ENCODE measurements at places on chromosomes 5 and 9.

DNA sequence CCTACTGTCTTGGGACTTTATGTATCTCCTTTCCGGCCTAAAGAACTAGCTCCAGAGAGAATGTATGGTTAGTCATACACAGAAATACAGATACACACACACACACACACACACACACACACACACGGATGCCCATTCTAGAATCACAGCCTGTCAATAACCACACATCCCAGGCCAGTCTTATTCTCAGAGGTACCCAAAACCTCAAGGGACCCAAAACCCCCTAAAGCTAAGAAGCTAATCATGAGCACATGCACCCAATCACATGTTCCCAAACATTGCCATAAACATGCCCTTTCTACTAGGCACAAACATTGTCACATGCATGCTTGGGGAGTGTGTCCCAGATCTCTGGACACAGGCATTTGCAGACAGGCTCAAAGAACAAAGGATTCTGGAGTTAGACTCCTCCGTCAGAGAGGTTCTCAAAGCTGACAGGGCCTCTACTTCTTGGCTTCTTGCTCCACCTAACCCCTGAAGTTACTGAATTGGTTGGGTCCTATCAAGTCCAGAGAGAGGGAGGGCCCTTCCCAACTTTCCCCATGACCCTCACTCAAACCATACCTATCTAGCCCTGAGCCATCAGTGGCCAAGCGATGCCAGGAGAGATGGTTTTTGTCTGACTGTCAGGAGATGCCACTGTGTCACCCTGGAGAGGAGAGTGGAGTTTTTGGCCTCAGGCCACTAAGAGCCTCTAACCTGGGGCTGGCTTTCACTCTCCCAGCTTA, 78.7 kb downstream of the NRG2 start:
- no peak for DNase-seq

- DNase-seq, result no peak
Observed at GRCh38 chr9:113519426-113520108, 56.0 kb downstream of the RGS3 start.

DNA sequence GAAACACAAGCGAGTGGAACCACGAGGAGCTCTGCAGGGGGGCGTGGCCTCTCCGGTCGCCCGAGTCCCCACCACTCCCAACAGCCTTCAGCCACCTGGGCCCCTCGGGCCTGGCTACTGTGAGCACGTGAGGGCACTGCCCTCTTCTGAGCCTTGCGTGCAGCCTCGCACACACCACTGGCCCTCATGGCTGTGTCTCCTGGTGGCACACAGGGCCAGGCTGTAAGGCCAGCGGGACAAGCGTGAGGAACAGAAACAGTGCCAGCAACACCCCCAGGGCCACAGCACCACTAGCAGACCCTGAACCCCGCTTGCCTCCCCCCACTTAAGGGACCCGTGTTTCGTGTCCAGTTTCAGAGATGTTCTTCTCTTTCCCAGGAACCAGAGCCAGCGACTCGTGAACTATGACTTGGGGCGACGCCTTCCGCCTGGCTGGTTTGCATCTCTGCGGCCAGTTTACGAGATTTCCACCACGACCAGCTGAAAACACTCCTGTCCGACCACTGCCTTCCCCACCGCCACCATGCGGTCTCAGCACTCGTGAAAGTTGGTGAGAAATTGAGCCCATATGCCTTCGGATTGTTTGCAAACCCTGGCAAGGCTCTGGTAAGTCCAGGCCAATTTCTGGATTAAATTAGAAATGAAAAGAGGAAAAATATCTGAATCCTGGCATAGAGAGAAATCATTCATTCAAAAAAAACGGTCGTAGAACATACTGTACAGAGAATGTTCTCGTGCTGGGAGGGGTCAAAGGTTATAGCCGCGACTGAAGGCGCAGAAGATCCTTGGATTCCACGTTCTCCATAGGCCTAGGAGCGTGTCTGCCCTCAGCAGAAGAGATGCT, 135.6 kb downstream of the ZNF354C start:
- DNase-seq, result no peak

- no peak for DNase-seq
Observed at GRCh38 chr9:117771136-117771535, 66.9 kb downstream of the TLR4 start.

GRCh38 chr9:133604214-133604613, 5.0 kb downstream of the FAM163B start:
- no peak for DNase-seq

DNA sequence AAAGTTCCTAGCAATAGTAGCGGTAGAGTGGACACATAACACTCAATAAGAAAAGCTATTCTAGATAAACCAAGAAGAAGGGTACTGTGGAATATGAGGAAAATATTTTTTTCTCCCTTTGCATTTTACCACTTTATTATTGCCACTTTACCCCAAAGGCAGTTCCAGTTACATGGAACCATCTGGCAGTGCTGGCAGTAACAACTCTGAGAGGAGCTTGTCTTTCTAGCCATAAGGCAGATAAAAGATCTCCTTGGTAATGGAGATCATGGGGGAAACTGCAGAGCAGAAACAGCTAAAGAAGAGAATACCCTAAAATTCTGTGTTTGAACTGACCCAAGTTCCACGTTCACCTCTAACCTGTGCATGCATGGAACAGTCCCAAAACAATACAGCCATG, 38.5 kb downstream of the UBTD2 start:
- DNase-seq, result no peak

- DNase-seq, result no peak
Observed at GRCh38 chr9:82116556-82116955, 128.0 kb downstream of the SPATA31D1 start.

GRCh38 chr9:12785260-12785770, 10.5 kb downstream of the LURAP1L start:
- DNase-seq, result no peak

DNA sequence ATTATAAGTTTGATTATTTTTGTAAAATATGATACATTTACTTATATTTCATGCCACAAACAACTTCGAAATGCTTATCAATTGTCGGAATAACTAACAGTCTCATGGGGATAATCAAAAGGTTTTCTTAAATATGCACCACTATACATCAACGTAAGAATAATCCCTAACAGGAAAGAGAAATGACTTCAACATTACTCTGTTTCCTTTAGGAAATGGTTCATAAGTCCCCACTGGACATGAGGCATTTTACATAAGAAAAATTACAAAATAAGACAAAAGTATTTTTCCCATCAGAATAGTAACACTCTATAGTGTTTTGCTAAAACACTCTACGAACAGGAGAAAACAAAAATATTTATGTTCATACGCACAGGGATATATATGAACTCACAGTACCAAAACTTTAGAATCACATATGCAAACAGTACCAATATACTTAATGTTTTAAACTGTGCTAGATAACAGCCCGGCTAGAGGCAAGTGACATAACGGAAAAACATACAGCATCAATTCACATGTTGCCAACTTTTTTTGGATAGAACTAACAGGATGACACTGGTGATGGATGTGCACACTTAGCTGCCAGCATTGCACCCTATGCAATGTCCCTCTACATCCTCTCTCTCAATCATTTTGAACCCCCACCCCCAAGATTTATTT, 120.5 kb downstream of the NFIB start:
- DNase-seq, result no peak

DNA sequence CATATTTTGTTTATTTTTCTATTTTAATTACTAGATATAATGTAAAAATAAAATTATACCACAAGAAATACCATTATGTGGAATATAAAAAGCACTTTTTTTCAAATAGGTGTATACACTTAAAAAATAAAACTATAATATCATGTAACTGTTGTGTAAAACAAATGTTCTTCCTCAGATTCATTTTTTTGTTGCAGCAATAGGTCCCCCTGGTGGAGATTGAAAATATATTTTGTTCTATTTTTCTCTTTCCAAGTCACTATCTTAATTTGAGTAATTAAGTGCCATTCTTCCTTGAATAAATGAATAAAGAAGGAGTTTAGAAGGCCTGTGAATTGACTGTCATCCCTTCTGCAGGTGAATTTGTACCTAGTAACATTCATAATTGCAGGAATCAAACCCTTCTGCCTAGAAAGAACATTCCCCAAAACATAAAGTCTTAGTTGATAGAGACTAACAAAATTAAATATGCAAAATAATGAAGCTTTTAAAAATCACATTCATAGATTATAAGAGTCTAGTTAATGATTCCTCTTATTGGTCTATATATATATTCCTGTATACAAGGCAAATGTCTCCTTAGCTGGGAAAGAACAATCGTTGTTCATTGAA, 23.4 kb downstream of the CETN3 start:
- DNase-seq, result no peak

DNA sequence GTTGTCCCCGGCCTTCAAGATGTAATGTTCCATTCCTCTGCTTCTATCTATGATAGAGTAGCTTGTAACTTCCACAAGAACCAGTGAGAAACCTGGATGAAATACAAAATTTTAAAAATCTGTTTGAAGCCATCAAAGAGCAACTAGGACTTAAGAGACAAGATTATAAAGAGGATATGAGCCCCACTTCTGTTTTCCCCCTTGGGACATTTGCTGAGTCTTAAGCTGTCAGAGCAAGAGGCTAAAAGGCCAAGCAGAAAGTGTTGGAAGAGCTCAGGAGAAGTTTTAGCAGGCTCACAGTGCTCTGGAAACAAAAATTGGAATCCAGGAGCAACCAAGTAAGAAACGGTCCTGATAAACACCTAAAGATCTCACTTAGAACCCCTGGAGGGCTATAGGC, 76.1 kb downstream of the ADRB2 start:
- DNase-seq, result no peak

GRCh38 chr9:14403081-14403480, 89.1 kb upstream of the NFIB start:
- no peak for DNase-seq

DNA sequence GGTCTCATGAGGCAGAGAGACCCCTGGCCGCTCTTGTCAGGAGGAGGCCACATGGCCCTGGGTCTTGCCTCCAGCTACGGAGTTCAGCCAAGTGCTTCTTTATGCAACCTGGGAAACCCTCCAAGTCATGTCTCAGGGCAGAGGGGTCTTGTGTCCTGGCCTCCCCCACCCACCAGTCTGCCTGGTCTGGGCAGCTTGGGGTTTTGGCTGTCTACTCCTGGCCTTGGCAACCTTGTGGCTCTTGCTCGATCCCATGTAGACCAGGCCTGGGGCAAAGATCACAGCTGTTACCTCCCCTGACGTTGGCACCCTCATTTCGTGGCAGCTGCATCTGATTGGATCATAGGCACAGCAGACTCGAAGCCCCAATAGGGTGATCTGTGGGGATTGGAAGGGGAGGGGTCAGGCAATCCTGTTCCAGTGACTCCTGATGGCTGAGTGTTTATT, 28.4 kb downstream of the JADE2 start:
- no peak for DNase-seq

- DNase-seq, result no peak
Observed at GRCh38 chr9:5425006-5425628, 12.6 kb downstream of the PLGRKT start.

DNA sequence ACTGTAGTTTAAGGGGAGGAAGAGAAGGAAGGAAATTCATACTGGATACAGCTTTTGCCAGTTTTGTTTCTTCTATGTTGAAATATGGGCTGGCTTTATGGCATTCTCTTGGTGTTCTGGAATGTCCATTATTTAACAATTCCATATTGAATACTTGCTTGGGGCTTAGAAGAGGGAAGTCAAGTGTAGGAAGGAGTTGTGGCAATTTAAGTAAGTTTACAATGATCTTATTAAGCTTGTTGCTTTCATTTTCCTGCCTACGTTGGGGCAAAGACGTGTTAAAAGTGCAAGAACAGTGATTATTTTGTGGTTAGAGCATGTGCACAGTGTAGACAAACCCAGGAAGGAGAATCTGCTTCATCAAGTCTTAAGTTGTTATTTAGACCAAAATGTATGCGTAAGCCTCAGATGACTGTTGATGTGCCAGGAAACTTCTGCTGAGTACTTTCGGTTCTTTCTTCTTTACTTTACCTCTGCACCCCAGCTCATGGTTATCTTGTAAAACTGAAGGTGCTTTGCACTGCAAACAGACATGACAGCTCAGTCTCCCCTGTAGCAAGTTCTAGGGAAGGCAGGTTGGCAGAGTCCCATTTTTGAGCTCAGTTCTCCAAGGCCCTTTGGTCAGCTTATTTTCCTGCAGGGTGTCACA, 75.8 kb downstream of the F2RL2 start:
- DNase-seq, result peak; percentile 77

- no peak for DNase-seq
Observed at GRCh38 chr9:4638968-4639367, 23.1 kb upstream of the PLPP6 start.

GRCh38 chr5:34959323-34959722, 30.0 kb downstream of the DNAJC21 start:
- no peak for DNase-seq

- no peak for DNase-seq
Observed at GRCh38 chr9:107744873-107745272, 255.3 kb upstream of the KLF4 start.

GRCh38 chr9:28365020-28365640, 791.8 kb upstream of the C9orf72 start:
- DNase-seq, result no peak

- DNase-seq, result no peak
Observed at GRCh38 chr5:3026099-3026498, 274.6 kb upstream of the IRX2 start.

GRCh38 chr9:126720036-126720435, 84.8 kb upstream of the ZBTB43 start:
- no peak for DNase-seq

DNA sequence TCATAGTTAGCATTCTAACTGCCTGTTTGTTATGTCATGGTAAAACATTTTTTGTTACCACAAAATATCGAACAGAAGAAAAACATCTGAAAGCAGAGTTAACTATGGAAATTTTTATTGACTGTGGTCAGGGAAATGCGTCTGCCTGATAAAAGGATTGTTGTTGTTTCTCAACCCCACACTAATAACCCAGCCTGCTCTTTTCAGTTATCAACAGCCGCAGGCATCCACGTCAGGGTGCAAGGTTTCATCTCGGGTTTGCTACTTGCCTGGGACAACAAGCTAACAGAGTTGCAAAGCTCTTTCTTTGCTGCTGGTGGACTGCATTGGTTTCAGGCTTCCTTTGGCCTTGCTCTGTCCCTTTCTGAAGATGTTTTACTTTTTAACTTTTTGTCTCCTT, 969.2 kb downstream of the CDH18 start:
- no peak for DNase-seq

DNA sequence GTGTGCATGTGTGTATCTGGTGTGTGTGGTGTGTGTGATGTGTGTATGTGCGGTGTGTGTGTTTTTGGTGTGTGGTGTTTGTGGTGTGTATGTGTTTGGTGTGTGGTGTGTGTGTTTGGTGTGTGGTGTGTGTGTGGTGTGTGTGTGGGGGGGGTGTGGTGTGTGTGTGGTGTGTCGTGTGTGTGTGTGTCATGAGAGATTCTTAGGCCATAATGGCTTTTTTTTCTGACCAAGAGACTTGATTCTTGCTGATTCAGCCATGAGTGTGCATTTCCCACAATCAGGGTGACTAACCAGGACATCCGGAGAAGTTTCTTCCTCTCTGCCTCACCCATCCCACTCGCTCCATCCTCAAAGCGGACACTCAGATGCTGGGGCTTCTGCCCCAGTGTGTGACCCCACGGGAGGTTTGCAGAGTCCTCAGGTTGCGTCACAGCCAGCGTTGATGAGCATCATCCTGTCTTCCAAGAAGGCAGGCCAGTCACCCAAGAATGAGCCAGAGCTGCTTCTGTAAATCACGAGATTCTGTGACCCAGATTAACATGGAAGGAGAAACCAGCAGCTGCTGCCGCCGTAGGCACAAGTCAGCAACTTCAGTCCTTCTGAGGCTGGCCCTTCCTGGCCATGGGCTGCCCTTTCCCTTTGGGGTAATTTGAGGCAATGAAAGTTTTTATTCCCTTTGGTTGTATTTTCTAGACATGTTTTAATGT, 12.5 kb upstream of the CTSL start:
- DNase-seq, result peak; percentile 99
